ENCODE measurements at places on chromosomes 3 and 15.

- DNase-seq, result no peak
Observed at GRCh38 chr3:52532838-52533622, 627 bp downstream of the NT5DC2 start.

DNA sequence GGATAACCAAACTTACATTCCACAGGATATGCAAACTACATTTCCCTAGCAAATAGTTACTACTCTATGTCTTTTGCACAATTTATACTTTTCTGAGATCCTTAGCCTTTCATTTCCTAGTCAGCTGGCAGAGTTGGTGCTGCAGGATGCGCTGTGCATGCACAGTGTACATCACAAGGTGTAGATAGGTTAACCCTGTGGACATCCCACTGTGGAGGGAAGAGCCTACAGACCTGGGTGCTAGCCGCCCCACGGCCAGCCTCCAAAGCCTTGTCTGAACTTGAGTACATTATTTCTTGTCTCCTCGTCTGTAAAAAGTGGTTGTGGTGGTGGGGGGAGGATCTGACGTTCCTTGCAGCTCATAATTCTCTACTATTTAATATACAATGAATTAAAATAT, 3.5 kb downstream of the TNFSF10 start:
- no peak for DNase-seq

- DNase-seq, result no peak
Observed at GRCh38 chr3:30122359-30122758, 484.0 kb upstream of the TGFBR2 start.

- no peak for DNase-seq
Observed at GRCh38 chr3:176759815-176760506, 437.3 kb downstream of the TBL1XR1 start.

- DNase-seq, result no peak
Observed at GRCh38 chr15:58795825-58796224, 24.7 kb downstream of the MINDY2 start.

DNA sequence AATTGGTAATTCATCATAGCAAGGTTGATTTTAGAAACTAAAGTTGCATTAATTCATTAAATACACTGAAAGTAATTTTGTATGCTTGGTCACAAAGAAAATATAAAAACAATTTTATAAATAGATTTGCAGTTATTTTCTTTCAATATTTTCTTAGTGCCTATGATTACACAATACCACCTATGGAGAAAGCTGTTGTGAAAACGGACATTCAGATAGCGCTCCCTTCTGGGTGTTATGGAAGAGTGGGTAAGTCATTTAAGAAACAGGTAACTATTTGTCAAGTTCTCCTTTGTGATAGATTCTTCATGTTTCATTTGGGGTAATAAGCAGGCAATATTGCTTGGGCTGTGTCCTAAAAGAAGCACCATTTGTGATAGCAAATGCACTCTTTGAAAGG, 3.0 kb downstream of the DUT start:
- no peak for DNase-seq

DNA sequence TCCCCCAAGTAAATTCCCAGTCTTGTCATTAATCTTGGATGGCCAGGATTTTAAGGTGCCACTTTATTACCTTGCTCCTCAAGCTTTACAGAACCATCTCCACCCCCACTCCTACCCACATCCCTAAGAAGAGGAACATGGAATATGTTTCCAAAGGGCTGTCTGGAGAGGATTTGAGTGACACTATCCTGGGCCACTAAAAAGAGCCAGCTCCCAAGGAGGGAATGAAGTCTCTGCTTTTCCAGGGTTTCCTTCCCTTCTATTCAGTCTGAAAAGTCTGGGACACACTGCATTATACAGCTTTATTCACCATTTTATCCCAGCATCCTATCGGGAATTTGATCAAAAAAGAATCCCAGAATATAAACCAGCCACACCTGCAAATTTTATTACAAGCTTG, 35.6 kb upstream of the MECOM start:
- no peak for DNase-seq

DNA sequence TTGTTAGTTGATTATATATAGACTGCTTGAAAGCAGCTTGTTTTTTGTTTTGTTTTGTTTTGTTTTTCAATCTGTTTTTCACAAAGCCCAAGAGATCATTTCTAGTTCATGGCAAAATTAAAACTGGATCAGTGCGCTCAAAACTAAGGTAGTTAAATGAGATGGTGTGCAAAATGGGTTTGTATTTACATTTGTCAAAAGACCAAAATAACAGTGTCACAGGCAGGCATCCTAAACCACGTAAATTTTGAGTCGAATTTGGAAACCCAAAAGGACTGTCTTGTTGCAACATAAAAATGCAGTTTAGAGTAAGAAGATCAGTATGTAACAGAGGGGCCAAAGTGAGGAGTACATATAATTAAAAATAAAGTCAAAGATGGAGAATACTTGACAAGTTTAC, 2.4 kb downstream of the DMXL2 start:
- no peak for DNase-seq

DNA sequence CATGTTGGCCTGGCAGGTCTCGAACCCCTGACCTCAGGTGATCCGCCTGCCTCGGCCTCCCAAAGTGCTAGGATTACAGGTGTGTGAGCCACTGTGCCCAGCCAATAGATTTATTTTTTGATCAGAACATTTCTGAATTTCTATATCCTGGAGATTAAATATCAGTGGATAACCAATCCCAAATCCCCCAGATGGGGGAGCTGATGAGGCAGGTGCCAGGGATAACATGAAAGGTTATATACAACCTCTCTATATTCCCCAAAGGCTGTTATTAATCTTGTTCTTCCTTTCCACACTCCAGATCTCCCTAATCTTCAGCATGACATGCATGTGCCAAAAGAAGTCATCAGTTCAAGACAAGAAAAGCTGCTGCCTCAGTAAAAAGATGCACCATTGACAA, 112.3 kb downstream of the WDR76 start:
- no peak for DNase-seq

GRCh38 chr3:4139462-4140140, 163.6 kb upstream of the SETMAR start:
- DNase-seq, result no peak

GRCh38 chr3:155581579-155581978, 163.3 kb downstream of the PLCH1 start:
- no peak for DNase-seq

- DNase-seq, result no peak
Observed at GRCh38 chr3:89690646-89691045, 583.2 kb downstream of the EPHA3 start.

DNA sequence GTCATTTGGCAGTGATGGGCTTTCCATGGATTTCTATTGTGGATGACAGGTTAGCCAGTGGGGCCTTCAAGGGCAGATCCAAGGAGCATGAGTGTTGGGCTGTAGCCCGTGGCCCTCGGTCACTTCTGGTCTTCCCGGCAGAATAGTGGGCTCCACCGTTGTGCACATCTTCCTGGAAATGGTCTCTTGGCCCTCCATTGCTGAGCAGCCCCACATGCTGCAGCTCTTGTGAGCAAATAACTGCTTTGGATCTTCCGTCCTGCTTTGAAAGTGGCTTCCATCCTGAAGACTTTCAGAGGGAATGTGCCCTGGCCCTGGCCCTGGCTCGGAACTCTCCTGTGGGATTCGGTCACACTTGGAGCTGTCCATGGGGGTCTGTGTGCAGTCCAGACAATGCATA, 102.8 kb downstream of the SNRPN start:
- no peak for DNase-seq

DNA sequence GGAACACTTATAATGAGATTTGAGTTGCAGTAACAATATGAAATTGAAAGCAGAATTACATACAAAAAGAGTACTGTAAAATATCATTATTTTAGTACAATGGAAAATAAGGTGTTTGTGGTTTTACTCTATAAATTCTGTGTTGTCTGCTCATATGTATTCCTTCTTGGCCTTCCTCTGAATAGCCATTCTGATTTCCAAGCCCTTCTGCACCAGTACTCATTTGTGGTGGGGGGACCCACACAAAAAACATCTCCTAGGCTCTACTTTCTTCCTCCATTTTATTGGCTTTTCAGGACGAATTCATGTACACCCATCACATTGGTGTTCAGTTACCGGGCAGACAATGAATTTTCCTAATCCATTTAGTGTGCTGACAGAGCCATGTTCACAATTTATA, 338.2 kb downstream of the ERC2 start:
- DNase-seq, result no peak

- no peak for DNase-seq
Observed at GRCh38 chr15:93515256-93516051, 426.4 kb upstream of the RGMA start.

GRCh38 chr3:27344192-27344591, 25.0 kb downstream of the NEK10 start:
- DNase-seq, result no peak

- DNase-seq, result no peak
Observed at GRCh38 chr3:142225885-142226215, 465 bp upstream of the GK5 start.

GRCh38 chr15:90871139-90871715, 2.8 kb downstream of the FURIN start:
- DNase-seq, result no peak

GRCh38 chr3:29247088-29247745, 33.7 kb upstream of the RBMS3 start:
- DNase-seq, result no peak

DNA sequence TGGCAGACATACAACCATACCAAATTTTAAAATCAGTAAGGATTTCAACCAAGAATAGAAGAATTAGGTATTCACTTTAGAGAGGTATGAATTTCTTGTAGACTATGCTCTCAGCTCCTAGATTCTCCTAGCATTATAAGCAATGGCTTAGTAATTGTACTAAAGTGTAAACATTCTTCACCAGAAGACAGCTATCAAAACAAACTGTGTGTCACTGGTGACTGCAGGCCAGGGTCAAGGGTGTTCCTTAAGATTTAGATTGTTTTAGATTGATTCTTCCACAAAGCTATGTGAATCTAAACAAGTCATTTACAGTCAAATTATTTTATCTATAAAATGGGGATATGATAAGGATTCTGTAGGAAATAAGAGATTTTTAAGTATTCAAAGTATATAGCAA, 23.1 kb upstream of the GP5 start:
- DNase-seq, result no peak

- no peak for DNase-seq
Observed at GRCh38 chr3:128813097-128813496, 66.3 kb upstream of the ACAD9 start.

DNA sequence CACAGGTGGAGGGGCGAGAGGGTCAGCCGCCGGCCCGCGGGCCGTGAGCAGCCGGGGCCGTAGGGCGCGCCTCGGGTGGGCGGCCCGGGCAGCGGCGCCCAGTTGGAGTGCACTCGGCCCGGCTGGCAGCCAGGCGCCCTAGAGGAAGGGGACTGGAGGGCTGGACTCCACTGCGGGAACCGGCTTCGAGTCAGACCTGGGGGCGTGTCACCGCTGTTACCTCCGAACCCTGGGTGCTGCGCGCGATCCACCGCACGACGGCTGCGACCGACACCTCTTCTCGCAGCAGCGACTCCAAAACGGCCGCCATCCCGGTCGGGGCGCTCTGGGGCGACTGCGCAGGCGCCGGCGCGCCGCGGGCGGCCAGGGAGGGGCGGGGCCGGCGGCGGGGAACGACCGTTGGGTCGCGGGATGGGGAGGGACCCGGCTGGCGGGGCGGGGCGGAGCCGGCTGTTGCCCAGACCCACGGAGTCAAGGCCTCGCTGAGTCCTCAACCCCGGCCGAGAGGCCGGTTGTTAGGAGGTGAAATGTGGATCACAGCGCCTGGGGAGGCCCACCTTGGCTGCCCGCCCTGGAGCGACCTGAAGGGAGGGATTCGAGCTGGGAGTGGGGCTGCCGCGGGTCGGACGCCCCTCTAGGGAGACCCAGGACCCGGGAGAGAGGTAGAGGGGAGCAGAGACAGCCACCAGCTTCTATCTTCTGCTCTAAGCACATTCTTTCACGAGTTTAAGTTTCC, at the start of gene CDAN1:
Gene CDAN1, minus strand, starts transcription at position 336 of the 736 bp plus-strand sequence. Its CDS starts 26 bp downstream, at position 310.
- peak; percentile 90 for DNase-seq

DNA sequence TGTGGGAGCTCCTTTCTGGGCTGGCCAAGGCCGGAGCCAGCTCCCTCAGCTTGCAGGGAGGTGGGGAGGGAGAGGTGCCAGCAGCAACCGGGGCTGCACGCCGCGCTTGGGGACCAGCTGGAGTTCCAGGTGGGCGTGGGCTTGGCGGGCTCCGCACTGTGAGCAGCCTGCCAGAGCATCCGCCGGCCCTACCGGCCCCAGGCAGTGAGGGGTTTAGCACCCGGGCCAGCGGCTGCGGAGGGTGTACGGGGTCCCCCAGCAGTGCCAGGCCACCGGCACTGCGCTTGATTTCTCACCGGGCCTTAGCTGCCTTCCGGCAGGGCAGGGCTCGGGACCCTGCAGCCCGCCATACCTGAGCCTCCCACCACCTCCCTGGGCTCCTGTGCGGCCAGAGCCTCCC, 651.0 kb upstream of the ARPP21 start:
- no peak for DNase-seq

GRCh38 chr3:83738202-83738601, 1220.6 kb upstream of the CADM2 start:
- DNase-seq, result no peak

DNA sequence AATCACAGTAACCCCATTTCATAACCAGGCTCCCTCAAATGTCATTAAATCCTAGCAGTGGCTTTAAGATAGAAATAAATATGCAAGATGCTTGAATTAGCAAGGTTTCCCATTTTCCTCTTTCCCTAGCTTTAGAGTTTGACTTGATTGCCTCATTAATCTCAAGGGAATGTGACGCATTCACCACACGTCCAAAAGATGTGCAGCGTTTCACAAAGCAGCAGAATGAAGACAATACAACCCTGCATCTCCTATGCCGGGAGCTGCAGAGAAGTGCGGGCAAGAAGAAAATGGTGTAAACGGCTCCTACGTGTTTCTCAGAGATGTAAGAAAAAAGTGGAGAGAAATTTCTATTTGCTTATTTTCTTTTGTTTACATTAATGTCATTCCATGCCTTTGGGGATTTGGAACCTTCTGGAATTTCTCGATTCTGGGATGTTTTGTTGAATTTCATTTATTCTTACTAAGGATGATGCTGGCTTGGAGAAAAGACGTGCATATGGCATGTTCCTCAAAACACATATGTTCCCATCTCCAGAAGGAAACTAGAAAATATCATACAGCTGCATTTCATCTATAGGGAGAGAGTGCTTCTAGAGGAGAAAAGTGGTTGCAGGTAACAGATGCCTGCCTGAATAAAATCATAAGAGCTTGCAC, 27.8 kb upstream of the FRMD4B start:
- no peak for DNase-seq

- no peak for DNase-seq
Observed at GRCh38 chr3:150741497-150742140, 21.4 kb downstream of the SIAH2 start.

DNA sequence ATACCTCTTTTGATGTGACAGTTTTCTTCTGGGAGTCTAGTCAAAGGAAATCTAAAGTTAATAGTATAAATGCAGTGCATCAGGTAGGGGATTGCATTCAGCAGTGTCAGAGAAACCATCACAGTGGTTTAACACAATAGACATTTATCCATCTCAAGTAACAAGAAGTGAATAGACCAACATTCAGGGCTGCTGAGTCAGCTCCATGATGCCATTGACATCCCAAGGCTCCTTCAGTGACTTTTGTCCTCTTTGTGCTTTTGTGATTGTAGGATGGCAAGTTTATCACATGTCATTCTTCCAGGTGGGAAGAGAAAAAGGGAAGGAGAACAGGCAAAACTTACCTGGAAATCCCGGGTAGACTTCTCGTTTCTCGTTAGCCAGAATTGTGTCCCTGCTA, 158.3 kb downstream of the TMEM108 start:
- DNase-seq, result no peak

- DNase-seq, result peak; percentile 11
Observed at GRCh38 chr3:57557085-57557537, 1.0 kb downstream of the PDE12 start.
